ENCODE measurements at places on chromosomes 3 and 15.

DNA sequence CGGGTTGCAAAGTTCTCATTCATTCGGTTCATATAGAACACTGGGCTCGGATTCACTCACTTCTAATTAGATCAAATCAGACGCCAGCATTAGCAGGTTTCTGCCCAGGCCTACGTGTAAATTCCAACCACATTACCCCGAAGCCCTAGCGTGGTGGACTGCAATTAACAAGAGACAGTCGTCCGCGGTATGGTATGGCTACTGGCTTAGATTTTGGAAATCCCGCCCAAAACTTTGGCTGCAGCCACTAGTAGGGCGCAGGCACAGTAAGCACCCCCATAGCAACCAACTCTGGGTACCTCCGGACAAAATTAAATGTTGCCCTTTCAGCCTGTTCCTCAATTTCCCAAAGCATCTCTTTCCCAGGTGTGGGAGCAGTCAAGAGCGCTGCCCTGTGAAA, 771 bp downstream of the RARRES1 start:
- no peak for DNase-seq

GRCh38 chr3:40477666-40478065, 744 bp downstream of the ZNF619 start:
- DNase-seq: no peak

DNA sequence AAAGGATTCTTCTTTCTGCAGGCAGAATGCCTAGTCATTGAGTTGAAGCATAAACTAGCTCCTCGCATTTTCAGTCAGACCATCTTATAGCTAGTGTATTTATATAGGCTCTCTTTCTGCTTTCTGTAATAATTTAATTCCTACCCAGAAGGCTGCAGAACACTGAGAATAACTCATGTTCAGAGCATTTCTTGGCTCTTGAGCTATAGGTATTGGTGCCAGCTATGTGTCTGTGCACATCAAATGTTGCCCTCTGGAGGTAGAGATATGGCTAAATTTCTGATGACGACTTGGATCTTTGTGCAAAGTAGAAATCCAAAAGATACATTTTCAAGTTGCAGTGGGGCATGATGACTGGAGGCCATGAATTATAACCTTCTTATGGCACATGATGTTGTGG, 336.2 kb upstream of the TPM1 start:
- no peak for DNase-seq

- DNase-seq: no peak
Observed at GRCh38 chr15:67560320-67560719, 17.8 kb downstream of the MAP2K5 start.

GRCh38 chr15:53453253-53454105, 306.0 kb downstream of the WDR72 start:
- no peak for DNase-seq

- no peak for DNase-seq
Observed at GRCh38 chr3:194009892-194010533, 125.9 kb upstream of the HES1 start.

DNA sequence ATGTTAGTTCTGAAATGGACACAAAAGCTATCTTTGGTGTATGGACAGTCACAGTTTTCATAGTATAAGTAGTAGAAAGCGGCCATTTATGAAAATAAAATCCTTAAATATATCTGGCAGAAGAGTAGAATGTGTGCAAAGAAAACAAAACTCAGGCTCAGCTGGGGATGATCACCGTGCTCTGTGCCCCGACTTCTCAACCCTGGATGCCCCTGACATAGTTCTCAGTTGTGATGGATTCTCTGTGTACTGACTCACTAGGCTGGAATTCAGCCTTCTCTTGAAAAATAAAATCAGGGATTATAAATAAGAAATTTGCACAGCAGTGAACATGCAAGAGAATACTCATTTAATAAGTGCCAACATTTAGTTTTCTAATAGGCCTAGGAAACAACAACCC, 925.1 kb upstream of the NR2F2 start:
- DNase-seq: no peak

DNA sequence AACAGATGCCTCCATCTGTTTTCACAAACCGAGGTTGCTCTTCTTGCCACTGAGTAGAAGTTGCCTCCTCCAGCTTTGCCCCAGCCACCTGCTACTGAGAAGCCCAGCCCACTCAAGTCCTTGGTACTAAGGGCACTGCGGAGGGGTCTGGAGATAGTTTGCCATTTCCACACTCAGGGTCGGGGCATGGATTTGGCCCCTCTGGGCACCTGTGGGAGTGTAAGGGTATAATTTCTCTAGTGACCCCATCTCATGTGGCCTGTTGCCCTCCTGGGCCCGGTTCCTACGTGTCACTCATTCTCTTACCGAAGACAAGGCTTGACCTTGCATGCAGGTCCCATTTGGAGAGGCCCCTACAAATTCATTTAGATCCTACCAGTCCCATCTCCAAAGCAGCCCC, 79.0 kb downstream of the THSD4 start:
- no peak for DNase-seq

DNA sequence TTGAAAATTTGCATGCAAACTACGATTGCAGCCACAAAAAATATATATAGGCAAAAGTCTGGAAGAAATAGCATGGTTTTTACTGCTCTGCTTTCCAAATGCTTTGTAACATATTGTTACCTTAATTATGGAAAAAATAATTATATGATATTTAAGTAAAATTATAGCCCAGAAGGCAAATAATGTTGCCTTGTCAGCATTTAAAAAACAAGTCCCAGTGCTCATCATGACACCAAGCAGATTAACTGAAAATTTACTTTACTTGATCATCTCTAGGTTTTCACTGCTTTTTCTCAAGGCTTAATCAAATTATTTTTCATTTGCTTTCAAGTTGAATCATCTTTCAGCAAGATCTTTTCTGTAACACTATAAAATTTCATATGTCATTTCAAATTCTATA, 262.9 kb downstream of the ZMAT3 start:
- no peak for DNase-seq

DNA sequence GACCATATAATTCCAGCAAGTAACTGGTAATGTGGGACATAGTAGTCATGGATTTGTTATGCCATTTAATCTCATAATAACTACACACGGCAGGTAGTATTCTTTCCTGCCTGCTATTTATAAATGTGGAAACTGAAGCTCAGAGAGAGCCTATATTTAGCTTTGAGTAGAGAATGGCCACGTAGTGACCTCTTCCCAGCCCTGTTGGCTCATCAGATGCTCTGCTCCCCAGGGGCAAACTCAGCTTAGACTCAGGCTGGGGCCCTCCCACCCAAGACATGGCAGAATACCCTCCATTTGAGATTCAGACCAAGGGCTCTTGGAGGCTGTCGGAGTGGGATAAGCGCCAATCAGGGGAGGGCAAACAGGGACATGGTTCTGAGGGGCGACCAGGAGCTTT, 17.3 kb upstream of the HDAC11 start:
- DNase-seq: no peak

DNA sequence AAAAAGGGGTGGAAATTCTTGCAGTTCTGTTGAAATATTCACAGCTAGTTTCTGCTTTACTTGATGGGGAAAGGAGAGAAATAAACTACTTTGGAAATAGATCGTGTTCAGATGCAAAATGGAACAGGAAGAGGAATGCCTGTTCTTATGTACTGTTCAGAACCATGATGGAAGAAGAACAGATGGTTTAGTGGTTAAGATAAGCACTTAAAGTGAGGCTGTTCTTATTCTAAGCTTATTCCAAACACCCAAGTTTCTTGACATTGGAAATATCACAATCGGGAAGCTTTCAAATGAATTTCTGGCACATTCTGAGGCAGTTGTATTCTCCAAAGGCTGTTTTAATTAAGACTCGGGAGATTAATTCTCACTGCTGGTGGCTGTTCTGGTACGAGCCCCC, 228.5 kb downstream of the LSAMP start:
- DNase-seq: no peak

DNA sequence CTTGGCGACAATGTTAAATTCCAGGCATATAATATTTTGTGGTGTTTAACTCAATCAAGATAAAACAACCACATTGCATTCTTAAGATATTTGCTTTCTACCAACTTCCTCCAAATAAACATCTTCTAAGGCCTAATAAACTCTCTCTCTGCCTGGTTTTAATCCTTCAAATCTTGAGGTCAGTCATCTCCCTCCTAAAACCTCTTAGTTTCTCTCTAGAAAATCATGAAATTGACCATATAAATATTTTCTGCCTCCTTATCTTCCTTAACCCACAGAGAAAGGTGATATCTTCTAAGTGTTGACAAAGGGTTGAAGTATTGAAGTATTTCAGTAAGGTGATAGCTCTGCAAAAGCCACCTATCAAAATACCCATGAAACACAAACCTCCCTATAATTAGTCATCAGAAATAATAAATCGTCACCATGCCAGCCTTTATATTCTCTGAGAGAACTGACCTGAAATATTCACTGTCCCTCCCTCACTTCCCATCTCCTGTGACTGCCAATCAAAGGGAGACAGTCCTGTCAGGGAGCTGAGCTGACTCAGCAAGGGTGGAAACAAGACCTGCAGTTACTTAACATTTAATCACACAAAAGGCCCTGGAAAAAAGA, 1261.1 kb downstream of the ROBO1 start:
- DNase-seq: no peak

DNA sequence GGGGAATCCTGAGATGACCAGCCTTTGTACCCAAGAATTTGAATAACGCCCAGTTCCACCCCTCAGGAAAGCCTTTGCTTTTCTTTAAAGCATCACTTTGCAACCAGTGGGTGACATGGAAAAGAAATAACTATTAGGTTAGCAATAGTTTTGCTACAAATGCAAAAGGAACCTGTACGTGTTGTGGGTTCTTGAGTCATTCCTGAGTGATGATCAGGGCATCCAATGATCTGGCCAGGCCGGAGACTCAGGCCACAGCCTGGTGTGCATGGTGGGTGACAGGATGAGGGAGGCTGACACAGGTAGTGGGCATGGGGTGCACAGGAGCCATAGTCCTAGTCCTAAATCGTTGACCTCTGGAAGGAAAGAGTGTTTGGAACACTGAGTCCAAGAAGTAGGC, 321.4 kb upstream of the IL12A start:
- DNase-seq: no peak

GRCh38 chr15:44038755-44039191, 156.3 kb downstream of the FRMD5 start:
- DNase-seq: no peak

DNA sequence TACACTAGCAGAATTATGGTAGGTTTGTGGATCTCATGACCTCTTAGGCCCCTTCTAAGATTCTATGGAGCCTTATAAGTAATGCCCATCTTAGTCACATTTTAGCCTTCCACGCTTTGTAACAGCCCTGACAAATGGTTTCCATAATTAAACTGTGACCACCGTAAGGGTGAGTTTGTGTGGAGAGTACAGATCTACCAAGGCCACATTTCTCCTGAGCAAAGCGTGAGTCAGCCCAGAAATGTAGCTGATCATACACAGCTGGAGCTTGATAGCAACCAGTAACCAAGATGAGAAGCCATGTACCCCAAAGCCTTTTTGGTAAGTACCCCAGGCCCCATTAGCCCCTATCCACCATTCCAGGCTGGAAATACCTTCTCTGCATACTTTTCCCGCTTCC, 31.7 kb downstream of the CHAC1 start:
- DNase-seq: no peak

GRCh38 chr3:62493109-62493801, 119.9 kb upstream of the FEZF2 start:
- no peak for DNase-seq

DNA sequence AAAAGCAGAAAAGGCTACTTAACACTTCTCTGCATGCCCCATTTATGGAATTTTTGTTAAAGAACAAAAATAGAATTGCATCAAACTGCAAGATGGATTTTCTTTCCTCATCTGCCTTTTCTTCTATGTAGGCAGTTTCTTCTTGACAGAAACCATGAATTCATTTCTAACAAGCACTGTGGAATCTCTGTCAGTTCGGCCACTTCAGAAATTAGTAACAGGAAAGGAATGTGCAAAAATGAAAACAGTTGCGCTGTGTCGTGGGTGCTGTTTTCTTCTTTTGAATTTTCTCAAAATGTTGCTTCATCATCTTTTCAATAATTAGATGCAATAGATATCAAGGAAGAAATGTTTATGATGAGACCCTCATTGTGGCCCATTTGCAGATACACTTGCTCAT, 151.6 kb downstream of the FOXB1 start:
- no peak for DNase-seq
